Left ventricle myocardium inferior (tissue), 1 donor: ENCODE measurements at places on chromosomes 7 and 10.

- DNase-seq = no peak
Observed at GRCh38 chr7:92158660-92159575, 20.0 kb downstream of the LRRD1 start.

DNA sequence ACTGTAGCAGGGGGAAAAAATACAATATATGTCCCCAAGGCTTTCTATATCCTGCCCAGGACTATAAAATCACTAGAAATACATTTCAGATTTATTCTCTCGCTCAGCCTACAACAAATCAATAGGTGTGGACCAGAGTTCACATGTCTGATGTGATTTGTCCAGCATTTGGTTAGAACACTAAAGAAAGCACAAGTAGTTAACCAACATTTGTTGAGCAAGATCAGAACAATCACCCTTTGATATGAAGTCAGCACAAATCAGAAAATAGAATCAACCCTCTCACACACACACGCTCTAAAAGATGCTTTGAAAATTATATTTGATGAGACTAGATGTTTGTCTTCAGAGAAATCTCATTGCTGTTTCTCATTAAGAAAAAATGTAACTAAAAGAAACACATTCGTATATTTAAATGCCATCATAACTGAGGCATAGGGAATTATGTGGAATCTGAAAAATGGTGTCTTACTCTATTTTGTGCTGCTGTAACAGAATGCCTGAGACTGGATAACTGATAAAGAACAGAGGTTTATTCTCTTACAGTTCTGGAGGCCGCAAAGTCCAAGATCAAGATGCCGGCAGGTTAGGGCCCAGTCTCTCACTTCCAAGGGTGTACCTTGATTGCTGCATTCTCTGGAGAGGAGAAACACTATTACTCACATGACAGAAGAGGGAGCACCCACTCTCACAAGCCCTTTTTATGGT lies 10.5 kb downstream of the AKR1D1 start:
- DNase-seq = no peak

DNA sequence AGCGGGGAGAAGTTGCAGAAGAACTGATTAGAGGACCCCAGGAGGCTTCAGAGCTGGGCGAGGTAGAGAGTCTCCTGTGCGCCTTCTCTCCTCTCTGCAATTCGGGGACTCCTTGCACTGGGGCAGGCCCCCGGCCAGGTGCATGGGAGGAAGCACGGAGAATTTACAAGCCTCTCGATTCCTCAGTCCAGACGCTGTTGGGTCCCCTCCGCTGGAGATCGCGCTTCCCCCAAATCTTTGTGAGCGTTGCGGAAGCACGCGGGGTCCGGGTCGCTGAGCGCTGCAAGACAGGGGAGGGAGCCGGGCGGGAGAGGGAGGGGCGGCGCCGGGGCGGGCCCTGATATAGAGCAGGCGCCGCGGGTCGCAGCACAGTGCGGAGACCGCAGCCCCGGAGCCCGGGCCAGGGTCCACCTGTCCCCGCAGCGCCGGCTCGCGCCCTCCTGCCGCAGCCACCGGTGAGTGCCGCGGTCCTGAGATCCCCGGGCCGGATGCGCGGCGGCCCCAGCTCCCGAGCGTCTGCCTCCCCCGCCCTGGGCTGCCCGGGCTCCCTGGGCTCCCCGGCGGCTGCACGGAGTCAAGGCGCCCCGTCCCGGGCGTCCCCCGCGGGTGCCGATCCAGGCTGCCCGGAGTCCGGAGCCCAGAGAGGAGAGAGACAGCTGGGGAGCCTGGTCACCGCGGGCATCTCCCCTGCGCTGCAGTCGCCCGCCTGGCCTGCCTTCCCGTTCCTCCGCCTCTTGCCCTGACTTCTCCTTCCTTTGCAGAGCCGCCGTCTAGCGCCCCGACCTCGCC lies at the start of gene PLAU:
PLAU (plus strand) TSS at position 369 of the 789 bp plus-strand sequence. CDS start 424 bp downstream, outside the sequence.
- peak; percentile 60 for DNase-seq

- DNase-seq = no peak
Observed at GRCh38 chr7:71430246-71430645, 298.3 kb downstream of the GALNT17 start.

DNA sequence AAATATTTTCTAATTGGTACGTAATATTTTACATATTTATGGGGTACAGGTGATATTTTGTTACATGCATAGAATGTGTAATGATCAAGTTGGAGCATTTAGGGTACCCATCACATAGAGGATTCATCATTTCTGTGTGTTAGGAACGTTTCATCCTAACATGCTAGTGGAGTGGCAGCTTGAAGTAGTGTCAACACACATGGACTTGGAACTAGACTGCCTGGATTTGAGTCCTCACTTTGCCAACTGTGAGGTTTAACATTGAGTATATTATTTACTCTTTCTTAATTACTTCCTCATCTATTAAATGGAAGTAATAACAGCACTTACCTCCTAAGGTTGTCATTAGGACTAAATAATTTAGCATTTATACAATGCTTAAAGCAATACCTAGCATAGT lies 241.9 kb downstream of the PLXDC2 start:
- no peak for DNase-seq

DNA sequence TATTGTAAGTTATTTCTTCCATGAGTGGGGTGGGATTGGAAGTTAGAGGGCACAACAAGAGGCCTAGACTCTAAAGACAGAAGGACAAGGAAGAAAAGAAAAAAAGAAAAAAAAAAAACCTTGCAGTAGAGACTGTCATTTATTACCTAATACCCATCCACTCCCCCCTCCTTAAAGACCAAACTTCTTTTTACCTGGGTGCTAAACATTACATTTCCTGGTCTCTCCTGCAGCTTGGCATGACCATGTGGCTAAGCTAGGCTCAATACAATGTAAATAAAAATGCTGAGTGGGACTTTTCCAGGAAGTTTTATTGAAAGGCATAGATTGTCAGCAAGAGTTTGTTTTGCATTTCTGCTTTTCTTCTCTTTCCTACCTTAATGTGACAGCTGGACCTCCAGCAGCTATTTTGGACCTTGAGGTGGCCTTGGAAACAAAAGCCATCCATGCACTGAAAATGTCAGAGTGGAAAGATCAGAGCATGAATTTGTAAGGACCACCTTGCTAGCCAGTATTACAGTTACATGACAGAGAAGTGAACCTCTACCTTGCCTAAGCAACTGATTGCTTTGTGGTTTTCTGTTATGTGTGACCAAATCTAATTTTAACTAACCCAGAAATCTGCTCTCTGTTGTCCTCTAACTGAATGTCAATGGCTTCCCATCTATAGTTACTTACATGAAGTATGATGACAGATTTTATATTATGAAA lies 81.3 kb upstream of the SFMBT2 start:
- DNase-seq = no peak

DNA sequence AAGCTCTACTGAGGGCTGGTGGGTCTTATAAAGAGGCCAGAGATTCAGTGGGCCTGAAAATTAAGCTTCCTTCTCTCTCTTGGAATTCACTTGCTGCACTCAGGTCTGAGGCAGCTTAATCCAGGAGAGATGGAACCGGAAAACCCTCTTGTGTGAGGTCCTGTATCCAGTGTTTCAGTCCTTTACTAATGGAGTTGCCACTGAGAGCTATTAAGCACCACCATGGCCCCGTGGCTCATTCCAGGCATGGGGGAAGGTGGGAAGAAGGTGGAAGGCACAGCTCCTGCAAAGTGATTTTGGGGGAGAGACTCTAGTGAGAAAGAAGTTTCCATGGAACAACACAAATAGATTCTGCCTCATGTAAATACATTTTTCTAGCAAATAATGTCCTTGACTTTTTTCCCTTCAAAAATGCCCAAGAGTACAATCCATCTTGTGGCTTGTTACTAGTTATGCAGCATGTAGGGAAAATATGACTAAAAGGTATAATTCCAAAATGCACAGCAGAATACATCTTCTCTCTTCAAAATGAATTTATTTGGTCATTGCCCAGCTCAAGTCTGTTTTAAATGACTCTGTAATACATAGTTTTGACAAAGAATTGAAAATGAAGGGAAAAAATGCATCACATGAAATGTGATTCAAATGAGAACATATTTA lies 46.7 kb upstream of the FOXI2 start:
- no peak for DNase-seq

DNA sequence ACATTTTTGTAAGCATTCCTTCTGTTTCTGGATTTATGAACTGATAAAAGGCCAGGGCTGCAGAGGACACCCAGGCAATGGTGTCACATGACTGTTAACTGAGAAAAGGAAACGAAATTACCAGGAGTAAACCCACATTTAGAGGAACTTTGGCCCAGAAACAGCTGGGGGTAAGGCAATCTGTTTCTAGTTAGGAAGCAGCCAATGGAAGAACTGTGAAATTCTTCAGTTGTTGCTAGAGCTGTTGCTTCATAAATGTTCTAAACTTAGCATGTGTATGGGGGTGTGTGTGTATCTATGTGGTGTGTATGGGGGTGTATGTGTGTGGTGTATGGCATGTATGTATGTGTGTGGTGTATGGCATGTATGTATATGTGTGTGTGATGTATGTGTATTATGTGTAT lies 11.8 kb upstream of the PDCD4 start:
- DNase-seq = no peak

DNA sequence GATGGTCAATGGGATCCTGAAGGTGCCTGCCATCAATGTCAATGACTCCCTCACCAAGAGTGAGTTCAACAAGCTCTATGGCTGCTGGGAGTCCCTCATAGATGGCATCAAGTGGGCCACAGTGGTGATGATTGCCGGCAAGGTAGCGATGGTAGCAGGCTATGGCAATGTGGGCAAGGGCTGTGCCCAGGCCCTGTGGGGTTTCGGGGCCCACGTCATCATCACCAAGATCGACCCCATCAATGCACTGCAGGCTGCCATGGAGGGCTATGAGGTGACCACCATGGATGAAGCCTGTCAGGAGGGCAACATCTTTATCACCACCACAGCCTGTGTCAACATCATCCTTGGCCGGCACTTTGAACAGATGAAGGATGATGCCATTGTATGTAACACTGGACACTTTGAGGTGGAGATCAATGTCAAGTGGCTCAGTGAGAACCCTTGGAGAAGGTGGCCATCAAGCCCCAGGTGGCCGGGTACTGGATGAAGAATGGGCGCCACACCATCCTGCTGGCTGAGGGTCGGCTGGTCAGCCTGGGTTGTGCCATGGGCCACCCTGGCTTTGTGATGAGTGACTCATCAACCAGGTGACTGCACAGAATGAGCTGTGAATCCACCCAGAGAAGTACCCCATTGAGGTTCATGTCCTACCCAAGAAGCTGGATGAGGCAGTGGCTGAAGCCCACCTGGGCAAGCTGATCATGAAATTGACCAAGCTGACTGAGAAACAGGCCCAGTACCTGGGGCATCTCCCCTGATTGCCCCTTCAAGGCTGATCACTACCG lies 63.0 kb upstream of the ANTXRL start:
- no peak for DNase-seq

DNA sequence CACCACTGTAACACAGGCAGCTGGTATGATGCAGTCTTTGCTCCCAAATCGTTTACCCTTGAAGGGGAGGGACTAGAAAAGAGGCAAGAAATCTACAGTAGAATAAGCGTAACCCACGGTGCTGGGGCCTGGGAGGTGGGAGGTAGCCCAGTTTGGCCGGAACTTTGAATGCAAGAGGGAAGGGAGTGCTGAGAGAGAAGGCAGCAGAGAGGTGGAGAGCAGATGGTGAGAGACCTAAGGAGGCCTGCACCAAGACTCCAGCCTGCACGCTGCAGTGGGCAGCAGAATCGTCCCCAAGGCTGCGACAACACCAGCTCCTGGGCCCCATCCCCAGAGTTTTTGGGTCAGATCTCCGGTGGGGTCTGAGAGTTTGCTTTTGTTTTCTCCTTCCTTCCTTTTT lies 547.5 kb downstream of the GALNT17 start:
- DNase-seq = no peak

DNA sequence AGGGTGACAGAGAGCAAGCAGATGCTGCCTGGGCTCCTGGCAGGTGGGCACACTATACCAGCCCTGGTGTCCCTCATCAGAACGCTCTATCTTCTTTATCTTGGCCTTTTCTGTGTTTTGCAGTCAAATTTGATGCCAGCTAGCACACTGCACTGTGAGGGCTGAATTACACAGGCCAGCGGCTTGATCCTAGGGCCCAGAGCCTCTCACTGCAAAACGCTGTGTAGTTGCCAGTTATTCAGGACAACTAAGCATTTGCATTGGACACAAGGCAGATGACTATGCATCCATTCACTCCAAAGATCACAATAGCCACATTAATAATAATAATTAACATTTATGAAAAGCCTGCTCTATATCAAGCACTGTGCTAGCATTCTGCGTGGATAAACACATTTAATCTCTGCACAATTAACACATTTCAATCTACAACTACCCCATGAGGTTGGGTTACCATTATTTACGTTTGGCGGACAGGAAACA lies 100.3 kb downstream of the PAXIP1 start:
- no peak for DNase-seq

DNA sequence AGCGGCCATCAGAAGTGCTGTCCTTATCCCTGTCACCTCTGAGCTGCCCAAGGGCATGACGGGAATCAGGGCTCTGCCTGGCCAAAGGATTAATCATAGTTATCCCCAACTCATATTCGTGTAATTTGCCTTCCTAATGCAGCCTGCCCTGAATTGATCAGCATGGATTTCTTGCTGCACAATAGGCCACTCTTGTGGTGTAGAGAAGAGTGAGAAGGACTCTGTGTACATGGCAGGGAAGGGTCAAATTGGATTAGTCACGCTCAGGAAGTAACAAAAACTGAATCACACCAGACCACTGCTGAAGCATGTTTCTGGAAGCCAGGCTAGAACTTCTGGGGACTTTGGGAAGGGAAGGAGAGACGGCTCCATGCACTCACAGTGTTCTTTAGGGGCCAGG lies 227.0 kb downstream of the BUB3 start:
- no peak for DNase-seq

- DNase-seq = no peak
Observed at GRCh38 chr10:122052701-122053100, 63.7 kb downstream of the TACC2 start.

- DNase-seq = no peak
Observed at GRCh38 chr7:156680281-156680680, 39.7 kb downstream of the RNF32 start.

DNA sequence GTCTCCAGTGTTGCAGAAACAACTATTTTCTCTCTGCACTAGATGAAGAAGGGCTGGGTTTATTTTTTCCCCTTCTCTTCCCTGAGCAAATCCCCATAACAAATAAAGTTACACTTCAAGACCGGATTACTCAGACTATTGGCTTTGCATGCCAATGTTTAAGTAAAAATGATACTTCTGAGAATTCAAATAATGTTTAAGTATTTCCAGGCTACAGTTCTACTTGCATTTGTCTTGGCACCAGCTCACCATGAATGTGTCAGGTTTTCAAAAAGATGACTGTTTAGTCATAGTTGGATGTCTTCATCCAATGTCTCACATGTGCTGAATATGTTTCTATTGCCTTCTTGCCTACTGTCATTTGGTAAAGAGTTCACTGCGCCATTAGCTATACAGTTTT lies 912.6 kb downstream of the GATA3 start:
- no peak for DNase-seq

DNA sequence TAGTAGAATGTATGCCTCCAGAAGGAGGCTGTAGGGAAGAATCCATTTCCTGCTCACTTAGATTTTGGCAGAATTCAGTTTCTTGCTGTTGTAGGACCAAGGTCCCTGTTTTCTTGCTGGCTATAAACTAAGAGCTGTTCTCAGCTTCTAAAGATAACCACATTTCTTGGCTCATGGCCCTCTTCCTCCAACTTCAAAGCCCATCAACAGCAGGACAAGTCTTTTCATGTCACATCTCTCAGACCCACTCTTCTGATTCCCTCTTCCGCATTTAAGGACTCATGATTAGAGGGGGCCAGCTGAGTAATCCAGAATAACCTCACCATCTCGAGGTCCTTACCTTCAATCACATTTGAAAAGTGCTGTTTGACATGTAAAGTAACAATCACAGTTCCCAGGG lies 8.2 kb upstream of the LSM8 start:
- DNase-seq = no peak
